ENCODE measurements at places on chromosomes 4 and X.

GRCh38 chr4:34182306-34182705, 2062.0 kb downstream of the ARAP2 start:
- no peak for DNase-seq

GRCh38 chrX:1023676-1024075, 188.8 kb downstream of the CRLF2 start:
- DNase-seq, result no peak

DNA sequence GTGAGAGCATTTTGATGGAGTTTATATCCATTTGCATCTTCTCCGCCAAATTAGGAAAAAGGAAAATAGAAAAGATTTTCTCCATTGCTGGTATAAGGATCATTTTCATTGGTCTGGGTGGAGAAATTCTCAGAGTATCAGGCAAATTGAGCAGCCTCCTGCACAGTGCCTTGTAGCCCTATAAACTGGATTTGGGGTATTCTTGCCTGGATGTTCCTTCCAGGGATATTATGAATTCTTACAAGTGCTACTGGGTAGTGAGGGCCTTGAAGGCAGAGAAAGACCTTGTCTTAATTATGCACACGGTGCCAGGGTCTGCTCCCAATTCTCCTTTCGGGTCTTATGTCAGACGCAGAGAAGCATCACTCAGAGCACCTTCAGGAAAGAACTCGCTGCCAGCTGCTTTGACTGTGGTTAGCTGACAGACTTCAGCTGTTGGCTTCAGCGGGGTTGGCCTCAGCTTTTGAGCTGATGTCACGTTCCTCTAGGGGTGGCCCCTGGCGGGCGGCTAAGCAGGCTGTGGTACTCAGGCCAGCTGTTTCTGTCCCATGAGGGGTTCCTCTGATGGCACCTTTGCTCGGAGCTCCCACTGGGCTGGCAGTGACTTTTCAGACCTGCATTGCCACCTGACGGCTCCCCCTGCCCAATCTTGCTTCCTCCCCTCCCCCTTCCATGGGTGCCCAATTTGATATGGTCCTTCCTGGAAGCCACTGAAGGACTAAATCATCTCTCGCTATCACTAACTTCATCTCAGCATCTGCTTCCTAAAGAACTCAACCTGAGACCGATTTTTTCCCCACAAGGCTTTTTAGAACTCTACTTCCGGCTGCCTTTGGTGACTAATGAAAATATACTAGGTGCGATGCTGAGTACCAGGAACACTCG, 519.5 kb downstream of the BCOR start:
- DNase-seq, result peak; percentile 41

DNA sequence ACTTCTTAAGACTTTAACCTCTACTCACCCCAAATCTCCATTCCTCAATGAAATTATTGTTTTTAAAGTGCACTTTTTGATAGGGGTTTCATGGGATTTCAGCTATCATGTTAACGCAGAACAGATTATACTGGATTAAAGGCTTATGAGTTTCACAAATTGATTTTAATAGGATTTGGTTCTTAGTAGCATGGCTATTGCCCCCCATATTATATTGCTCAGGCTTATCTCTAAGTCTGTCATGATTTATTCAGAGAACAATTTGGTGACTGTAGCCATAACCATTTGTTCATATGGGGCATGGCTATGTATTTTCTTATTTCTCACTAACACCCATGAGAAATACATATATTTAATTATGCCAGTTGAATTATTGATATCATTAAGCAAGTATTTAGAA, 57.0 kb downstream of the MND1 start:
- DNase-seq, result no peak

- DNase-seq, result no peak
Measured at GRCh38 chr4:10033191-10033881, 12.0 kb upstream of the SLC2A9 start.

GRCh38 chr4:76311896-76312331, 5.4 kb downstream of the STBD1 start:
- no peak for DNase-seq

DNA sequence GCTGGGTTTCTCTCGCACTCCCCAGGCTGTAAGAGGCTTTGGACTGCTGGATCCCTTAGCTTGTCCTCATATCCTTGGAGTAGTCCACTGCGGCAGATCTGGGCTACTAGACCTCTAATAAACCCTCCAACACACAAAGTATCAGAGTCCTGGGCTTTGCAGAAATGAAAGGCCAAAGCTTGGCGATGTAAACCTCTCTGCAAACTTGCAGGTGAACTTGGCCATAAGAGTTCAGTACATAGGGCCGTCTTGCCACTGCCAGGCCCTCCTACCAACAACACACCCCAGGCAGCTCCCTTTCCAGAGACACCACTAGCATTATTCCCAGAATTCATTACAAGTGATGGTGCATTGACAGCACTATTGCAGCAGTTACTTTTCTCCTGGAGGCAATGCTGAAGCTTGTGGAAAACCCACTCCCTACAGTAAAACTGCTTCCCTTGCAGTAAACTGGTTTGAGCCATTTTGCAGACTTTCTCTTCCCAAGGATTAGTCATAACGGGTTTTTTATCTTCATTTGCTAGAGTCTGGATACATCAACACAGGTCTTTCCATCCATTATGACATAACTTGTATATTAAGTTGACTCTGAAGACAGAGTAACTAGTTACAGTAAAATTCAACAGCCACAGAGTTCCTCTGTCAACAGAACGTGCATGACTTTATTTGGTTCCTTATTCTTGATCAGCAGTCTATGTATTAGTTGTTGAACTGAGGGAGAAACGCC, 2.4 kb downstream of the ANKRD50 start:
- no peak for DNase-seq

DNA sequence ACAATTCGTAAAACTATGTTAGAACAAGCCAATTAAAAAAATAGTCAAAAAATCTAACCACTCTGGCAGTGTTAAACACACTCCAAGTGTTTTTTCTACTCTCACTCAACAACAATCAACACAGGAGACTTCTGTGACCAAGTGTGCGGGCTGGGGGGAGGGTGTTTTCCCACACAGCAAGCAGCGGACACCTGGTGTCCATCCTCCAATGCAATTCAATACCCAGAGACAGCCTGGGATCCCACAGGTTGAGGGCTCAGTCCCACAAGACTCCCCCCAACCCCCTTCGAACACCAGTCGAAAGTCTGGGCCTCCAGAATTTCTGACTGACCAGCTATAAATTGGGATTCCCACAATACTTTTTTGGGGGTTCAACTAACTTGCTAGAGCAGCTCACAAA, 8.3 kb upstream of the PIM2 start:
- no peak for DNase-seq

GRCh38 chrX:68508799-68509198, 9.9 kb downstream of the YIPF6 start:
- no peak for DNase-seq

GRCh38 chr4:145859926-145860325, 78.7 kb downstream of the ZNF827 start:
- no peak for DNase-seq

DNA sequence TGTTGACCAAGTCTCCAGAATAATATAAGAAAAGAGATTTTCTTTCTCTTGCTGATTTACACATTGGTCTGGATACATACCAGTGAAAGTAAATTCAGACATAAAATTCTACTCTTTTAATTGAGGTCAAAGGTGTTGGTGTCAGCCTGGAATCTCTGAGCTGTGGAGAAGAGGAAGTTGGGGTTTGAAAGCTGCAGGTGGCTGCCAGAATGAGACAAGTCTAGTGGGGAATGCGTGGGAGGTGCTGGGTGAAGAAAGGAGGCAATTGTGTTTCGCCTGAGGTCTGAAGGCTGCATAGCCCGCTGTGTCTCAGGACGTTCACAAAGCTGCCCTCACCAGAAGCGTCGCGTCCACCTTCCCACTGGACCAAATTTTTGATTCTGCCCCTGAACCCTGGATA, 31.2 kb downstream of the PHEX start:
- peak; percentile 59 for DNase-seq

GRCh38 chr4:57093845-57094831, 16.0 kb downstream of the IGFBP7 start:
- no peak for DNase-seq

- no peak for DNase-seq
Measured at GRCh38 chrX:29922607-29923006, 292.8 kb upstream of the MAGEB2 start.

GRCh38 chr4:175394208-175394607, 417.9 kb downstream of the GPM6A start:
- no peak for DNase-seq

- DNase-seq, result no peak
Measured at GRCh38 chr4:118225511-118225910, 127.3 kb downstream of the PRSS12 start.
